CD4-positive, alpha-beta memory T cell (primary cell): ENCODE measurements at places on chromosomes 1 and 21. TPM values are rescaled to one million over a fixed set of nuclear protein-coding genes. Genes with fewer than 3 reads are reported as not detected.

HNRNPCL1 gene
- not detected for total RNA-seq

S100A12 gene
- total RNA-seq = not detected

KLF17 gene
- not detected for total RNA-seq

RGSL1 gene
- not detected for total RNA-seq

FBXO2 gene
- 4.4 TPM for total RNA-seq

GCSAML gene
- not detected for total RNA-seq

NBPF6 gene
- total RNA-seq = not detected

- no peak for DNase-seq
- H3K36me3 ChIP-seq = no peaks in the 10 kb centered on the region
- H3K27me3 ChIP-seq = no peaks in the 10 kb centered on the region
- H3K4me3 ChIP-seq = no peak overlapping the region
- H3K27ac ChIP-seq = no peak overlapping the region
- H3K4me1 ChIP-seq = no peaks in the 10 kb centered on the region
These were observed 12.6 kb downstream of the TINAGL1 start for GRCh38 chr1:31588751-31589515.

DNA sequence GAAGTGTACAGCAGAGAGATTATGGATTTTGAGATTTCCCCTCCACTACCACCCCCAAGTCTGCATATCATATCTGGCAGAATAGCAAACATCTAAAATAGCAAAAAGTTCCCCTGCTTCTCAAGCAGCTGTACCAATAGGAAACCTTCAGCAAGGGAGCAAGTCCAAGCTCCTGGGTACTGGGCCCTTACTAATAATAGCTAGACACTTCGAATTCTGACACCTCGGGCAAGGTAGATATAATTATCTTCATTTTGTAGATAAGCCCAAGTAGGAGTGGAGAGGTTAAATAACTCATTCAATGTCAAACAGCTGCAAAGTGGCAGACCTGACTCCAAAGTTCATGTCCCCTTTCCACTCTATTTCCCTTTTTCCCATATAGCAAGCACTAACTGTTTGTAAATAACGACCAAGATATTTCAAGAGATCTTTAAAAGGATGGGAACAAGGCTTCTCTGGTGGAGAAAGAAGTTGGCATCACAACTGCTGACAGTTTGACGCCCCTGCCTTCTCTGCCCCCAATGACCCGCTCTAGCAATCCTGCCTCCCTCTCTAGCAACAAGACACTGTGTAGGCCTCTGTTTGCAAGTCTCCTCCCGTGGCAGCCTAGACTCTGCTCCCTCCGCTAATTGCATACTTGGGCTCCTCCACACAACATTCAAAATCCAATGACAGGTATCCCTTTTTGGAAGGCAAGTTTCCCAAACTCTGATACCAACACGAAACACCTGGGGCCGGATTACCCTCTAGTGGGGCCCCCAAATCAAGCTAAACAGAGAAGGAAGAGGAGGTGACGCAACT lies 18.7 kb upstream of the ADAR start:
- H3K27me3 ChIP-seq = no peaks in the 10 kb centered on the region

DNA sequence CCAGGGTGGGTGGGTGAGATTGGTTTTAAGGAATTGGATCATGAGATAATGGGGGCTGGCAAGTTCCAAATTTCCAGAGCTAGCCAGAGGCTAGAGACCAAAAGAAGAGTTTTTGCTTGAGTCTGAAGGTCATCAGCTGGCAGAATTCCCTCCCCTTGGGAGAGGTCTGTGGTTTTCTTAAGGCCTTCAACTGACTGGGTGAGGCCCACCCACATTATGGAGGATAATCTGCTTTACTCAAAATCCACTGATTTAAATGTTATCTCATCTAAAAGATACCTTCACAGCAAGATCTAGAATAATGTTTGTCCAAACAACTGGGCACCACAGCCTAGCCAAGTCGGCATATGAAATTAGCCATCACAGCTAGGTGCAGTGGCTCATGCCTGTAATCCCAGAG lies 156.4 kb downstream of the URB2 start:
- DNase-seq = no peak
- H3K27ac ChIP-seq = no peak overlapping the region
- no peak overlapping the region for H3K4me3 ChIP-seq
- no peaks in the 10 kb centered on the region for H3K27me3 ChIP-seq
- H3K4me1 ChIP-seq = no peaks in the 10 kb centered on the region
